Myocyte (in vitro differentiated cells): ENCODE measurements at places on chromosomes 1 and 21. TPM values are rescaled to one million over a fixed set of nuclear protein-coding genes. Genes with fewer than 3 reads are reported as not detected.

- no peak for DNase-seq
Observed at GRCh38 chr1:206081856-206082255, 28.9 kb downstream of the RHEX start.

- no peak for DNase-seq
Observed at GRCh38 chr1:206794294-206794908, 22.1 kb upstream of the IL10 start.

DNA sequence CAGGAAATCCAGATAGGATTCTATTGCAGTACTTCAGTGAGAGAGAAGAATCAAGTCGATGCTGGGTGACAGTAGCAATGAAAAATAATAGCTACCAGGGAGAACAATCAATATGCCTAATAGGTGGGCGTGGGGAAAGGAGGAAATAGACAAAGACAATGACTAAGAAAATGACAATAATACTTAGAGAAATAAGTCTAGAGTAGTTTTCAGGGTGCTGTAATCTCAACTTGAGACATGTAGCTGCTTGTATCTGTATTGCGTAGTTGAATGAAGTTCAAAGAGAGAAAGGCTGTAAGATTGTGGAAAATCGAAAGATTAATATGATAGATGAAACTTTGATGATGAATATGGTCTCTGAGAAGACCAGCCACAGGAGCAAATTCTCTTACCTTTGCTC is 2.6 kb downstream of the STXBP3 start:
- no peak for DNase-seq

Gene RGS5
- total RNA-seq, result 2.3 and 3.7 TPM in 2 replicates

DNA sequence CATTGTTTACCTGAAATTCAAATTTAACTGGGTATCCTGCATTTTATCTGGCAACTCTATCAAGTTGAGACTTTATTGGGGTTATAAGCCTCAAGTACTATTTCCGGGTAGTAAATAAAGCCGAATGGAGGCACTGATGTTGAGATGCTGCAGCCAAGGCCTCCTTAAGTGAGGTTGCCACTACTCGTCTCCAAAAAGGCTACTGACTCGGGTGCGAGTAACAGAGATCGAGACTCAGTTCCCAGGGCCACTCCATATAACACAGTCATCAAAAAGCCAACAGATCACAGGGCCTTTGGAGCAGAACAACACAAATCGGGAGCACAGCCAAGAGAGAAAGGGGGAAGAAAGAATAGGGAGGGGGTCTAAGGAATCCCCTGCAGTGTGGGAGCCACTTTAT is 524 bp downstream of the COPA start:
- DNase-seq, result no peak

Gene KCNA2
- total RNA-seq, result 0.10 TPM in 1 of 2 replicates, not detected in the other

GRCh38 chr1:200103966-200104583 is 76.6 kb downstream of the NR5A2 start:
- no peak for DNase-seq

Gene CFAP141
- total RNA-seq, result not detected in 2 replicates

DNA sequence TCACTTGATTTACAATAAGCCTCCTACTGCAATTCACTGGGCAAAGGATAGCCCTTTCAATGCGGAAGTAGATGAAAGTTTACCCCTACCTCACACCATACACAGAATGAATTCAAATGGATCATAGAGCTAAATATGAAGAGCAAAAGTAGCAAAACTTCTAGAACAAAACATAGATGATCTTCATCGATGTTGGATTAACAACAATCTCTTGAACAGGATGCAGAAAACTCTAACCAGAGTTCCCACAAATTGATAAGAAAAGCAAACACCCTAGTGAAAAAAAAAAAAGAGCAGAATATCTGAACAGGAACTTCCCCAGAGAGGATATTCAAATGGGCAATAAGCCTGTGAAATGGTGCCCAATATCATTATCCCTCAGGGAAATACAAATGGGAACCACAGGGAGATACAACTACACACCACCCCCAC is 1.9 kb upstream of the UBASH3A start:
- DNase-seq, result no peak

DNA sequence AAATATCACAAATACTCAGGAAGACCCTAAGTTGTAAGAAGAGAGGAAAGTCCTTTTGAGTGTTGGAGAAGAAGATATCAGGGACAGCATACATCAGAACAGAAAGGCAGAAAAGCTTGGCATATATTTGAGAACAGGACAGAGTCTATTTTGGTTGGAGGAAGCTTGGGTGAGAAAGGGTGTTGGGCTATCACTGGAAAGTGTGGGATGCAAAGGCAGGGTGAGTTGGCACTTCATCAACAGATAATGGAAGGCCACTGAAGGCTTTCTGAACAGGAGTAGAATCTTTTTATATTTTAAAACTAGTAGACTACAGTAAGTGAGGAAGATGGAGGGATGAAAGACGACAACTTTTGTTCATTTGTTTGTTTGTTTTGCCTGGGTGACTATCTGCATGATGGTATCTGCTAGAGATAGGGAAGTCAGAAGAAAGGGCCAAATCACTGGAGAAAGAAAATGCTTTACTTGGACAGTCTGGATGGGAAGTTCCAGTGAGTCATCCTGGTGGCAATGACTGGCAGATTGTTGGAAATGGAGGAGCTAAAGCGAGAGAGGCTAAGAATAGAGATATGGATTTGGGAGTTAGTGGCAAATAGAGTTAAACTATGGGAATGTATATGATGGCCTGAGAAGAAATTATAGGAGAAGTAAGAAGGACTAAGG is 33.7 kb upstream of the KCNA2 start:
- peak; percentile 25 for DNase-seq

- DNase-seq, result no peak
Observed at GRCh38 chr1:26315874-26316850, 1.6 kb upstream of the CD52 start.

DNA sequence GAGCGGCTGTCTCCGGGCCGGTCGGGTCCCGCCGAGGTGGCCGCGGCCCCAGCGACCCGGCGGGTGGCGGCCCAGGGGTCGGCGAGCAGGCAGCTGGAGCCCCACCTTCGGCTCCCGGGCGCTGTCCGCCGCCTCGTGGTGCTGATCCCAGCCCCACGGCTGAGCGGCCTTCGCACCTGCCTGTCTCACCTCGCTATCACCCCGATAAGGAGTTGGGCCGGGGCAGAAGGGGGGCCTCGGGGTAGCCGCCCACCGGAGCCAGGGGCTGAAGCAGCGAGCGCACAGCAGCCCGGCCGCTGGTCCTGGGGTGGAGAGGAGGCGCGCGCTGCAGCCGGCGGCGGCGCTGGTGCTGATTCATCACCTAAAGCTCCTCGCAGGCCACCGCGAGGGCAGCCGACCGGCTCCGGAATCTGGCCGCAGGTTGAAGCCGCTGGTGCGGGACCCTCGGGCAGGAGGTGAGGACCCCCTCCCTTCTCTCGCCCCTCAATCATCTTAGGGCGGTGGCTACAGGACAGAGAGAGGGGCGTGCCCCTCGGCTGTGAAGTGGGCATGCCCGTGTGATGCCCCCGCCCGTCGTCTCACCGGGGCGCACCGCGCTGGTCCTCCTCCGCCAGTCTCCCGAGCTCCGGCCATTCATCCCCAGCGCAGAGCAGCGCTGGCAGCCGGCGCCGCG is 575 bp downstream of the TRIM67 start:
- no peak for DNase-seq

- no peak for DNase-seq
Observed at GRCh38 chr1:27941671-27942540, 7.1 kb downstream of the SMPDL3B start.

DNA sequence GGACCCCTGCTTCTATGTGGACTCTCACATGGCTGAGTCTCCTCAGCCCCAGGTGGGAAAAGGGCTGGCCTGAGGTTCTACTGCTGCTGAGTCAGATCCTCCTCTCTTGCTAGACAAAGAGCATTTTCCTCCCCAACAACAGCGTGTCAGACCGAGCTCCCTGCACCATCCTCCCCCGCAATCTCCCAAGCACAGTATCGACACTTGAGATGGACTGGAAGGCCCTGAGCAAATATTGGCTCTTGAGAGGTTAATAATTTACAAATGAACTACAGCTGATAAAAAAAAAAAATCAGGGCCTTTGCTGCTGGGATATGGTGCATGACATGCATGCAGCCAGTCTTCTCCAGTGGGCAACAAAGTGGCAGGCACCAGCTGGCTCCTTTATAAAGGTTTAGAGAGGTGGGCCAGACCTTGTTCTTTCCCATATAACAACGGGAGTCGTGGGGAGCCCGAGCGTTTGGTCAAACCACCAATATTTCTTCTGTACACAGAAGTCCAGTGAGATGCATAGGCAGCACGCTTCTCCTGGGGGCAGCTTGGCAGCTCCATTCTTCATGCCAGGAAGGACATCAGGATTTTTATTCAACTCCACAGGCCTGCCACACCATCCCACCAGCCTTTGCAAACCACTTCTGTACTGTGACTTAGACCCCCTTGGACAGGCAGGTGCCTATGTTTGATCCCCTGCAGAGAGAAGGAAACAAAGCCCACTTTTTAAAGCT is 55.4 kb upstream of the CAMK1G start:
- no peak for DNase-seq

Gene HTR6
- 0.10 TPM in 1 of 2 replicates, not detected in the other for total RNA-seq

GRCh38 chr1:231924180-231924579 is 297.6 kb downstream of the DISC1 start:
- peak; percentile 71 for DNase-seq

DNA sequence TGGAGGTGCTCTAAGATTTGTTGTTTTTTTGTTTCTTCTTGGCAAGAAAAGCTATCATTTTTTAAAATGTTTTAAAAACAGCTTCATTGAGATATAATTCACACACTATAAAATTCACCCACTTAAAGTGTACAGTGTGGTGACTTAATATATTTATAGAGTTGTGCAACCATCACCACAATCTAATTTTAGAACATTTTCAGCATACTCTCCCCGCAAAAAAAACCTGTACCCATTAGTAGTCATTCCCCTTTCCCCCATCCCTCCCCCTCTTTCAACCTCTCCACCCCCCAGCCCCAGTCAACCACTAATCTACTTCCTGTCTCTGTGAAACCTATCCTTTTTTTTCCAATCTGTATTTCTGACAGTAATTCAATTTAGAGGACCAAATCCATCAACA is 30.6 kb downstream of the ZC3H11B start:
- peak; percentile 26 for DNase-seq

- DNase-seq, result no peak
Observed at GRCh38 chr1:13929313-13929712, 229.3 kb downstream of the PRDM2 start.

GRCh38 chr1:181789395-181789794 is 272.1 kb downstream of the ZNF648 start:
- no peak for DNase-seq

Gene ACTA1
- total RNA-seq, result 1,702 and 1,763 TPM in 2 replicates

Gene PRKAA2
- total RNA-seq, result 9.1 and 10.5 TPM in 2 replicates

- DNase-seq, result no peak
Observed at GRCh38 chr1:231364192-231364591, 26.1 kb downstream of the SPRTN start.

DNA sequence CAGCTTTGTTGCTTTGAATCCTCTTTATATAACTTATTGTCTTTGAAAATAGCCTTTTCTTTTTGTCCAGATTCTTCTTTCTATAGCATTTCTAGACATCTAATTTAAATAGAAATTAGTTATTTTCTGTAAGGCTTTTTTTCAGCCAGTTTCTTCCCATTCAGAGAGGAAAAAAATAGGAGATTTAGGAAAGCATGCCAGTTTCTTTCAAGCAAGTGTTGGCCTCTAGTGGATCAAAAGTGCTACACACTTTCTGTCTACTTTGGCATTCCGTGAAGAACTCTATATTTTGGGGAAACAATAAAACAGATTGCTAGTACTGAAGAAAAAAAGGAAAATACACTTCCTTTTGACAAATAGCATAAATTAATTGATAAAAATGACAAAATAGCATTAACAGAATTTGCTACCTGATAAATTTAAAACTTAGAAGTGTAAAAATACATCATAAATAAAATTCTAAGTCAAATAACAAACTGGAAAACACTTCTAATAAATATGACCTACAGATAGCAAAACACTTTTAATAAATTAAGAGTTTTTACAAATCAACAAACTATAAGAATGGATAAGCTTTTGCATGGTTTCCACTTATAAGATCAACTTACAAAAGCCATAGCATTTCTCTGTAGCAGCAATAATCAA is 13.1 kb upstream of the EXO1 start:
- peak; percentile 52 for DNase-seq

Gene RAB3B
- 0.78 and 0.88 TPM in 2 replicates for total RNA-seq

Gene VAMP4
- 4.1 and 9.7 TPM in 2 replicates for total RNA-seq

GRCh38 chr1:86190873-86191272 is 34.3 kb upstream of the COL24A1 start:
- DNase-seq, result no peak

GRCh38 chr1:173258479-173259264 is 51.5 kb upstream of the TNFSF4 start:
- DNase-seq, result peak; percentile 96
